ENCODE measurements at places on chromosomes 6 and 20. TPM values are rescaled to one million over a fixed set of nuclear protein-coding genes. Genes with fewer than 3 reads are reported as not detected.

- DNase-seq = no peak
These were observed 1113.1 kb upstream of the CITED2 start for GRCh38 chr6:140487586-140487985.

DNA sequence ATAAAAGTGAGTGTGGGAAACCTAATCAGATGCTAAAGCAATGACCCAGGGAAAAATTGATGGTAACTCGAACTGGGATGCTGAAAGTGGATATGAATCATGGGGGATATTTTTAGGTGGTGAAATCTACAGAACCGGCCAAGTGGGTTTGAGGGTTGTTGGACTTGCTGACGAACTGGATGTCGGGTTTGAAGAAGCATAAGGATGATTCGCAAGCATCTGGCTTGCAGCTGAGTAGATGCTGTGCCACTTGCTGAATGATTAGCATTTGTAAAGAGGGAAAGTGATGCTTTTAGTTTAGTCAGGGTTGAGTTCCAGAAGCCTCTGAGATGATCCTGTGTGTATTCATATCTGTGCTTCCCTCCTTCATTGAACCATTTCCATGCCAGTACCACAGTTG lies 54.9 kb downstream of the UBR2 start:
- DNase-seq = no peak

DNA sequence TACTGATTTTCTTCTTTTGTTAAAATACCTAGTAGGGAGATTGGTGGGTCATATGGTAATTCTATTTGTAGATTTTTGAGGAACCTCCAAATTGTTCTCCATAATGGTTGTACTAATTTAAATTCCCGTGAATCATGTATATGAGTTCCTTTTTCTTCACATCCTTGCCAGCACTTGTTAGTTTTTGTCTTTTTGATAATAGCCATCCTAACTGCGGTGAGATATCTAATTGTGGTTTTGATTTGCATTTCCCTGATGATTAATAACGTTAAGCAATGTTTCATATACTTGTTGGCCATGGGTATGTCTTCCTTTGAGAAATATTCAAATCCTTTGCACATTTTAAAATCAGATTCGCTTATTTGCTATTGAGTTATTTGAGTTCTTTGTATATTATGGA lies 110.9 kb downstream of the JAG1 start:
- no peak for DNase-seq

DNA sequence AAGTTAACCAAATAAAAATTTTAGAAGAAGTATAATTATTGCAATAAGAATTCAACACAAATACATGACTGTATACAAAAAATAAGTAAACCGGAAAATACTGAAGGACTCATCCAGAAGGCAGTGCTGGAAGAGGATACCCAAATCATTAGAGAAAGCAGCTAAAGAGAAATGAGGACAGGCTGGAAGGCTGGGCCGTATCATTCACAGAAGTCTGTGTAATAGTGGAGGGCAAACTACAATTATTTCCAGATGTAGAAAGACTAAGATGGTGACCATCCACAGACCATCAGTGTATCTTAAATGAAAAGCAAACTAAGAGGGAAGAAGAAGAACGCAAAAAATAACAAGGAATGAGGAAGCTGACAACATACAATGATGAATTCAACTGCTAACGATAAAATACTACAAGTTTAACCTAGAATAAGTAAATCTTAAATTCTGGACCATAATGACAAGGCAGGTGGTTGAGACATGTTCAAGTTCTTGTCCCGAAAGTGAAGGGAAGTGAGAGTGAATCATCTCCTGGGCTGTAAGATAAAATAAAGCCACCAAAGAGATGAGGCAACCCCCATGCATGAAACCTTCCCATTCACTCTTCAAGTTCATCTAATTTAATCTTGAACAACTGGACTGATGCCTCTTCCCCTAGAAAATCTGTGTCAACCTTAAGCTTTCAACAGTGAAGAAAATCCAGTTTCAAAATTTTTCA lies 71.5 kb downstream of the SLC23A2 start:
- DNase-seq = no peak

DNA sequence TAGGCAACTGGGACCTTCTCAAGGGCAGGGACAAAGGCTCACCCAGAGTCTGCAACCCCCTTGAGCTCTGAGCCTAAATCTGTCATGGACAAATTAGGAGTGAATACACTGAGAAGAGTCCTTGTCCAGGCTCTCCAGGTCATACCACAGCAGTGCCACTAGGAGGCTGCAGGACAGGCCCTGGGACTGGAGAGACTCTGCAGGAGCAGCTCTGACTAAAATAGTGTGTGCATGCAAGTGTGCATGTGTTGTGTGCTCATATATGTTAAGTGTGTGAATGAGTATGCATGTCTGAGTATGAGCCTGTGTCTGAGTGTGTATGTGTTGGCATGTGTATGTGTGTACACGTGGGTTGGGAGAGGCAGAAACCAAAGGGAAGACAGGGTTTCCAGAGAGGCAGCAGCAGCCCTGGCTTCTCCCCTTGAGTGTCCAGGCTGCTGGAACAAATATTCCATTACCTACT lies 27.1 kb downstream of the MRPL14 start:
- DNase-seq = no peak

DNA sequence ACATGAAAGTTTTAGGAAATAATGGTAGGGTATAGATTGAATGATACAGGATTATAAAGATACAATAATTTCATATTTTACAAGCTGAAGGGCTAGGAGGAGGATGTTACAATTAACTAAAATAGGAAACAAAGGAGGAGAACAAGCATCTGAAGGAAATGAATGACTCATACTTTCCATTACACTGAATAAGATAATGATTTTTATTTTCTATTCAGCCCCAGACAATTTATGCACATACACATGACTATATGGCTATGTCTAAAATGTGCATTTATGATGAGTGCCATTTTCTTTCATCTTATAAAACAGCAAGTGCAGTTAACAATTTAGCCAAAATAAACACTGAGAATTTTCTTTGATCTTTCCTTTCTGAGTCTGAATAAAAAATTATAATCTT lies 994.6 kb upstream of the ADGRB3 start:
- no peak for DNase-seq

DNA sequence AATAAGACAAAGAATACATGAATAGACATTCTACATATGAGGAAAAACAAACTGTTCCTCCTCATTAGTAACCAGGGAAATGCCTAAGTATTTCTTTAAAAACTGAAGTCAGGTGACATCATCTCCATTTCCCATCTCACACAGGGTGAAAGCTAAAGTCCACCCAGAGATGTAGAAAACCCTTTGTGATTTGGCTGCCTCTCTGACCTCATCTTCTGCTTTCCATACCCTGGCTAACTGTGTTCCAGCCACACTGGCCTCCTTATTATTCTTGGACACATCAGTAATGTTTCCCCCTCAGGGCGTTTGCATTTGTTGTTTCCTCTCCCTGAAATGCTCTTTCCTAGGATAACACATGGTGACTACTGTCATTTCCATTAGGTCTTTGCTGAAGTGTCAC lies 40.4 kb downstream of the ESF1 start:
- no peak for DNase-seq

- no peak for DNase-seq
These were observed 181.8 kb downstream of the FOXA2 start for GRCh38 chr20:22402550-22402949.

GRCh38 chr20:43765916-43766315 lies 39.1 kb upstream of the GTSF1L start:
- DNase-seq = no peak

DNA sequence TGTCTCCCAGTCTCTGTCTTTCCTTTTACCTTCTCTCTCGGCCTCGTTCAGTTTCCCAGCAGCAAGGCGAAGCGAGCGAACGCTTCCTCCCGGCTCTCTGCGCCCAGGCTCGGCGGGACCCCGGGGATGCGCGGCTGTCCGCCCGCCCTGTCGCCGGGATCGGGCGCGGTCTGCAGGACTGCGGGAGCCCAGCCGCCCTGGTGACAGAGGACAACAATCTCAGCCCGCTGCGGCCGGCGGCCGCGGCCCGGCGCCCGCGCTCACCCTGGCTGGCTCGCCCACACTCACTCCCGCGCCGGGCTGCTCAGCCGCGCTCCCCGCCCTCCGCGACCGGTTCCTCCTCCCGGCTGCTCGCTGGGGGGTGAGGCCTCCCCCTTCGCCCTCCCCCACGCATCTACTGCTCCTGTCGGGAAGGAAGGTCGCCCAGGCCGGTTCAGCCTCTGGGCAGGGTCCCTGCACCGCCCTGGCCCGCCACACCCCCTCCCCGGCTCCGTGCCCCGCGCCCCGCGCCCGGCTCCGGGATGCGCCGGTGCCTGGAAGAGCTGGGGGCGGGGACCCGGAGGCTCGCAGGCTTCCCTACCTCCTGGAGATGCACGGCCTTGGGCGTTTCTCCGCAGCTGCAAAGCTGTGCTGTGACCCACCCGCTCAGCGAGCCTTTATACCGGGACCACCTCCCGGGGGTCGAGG lies 410 bp downstream of the SYNE1 start:
- DNase-seq = peak; percentile 82

- DNase-seq = peak; percentile 68
These were observed 5.5 kb upstream of the SOX4 start for GRCh38 chr6:21587961-21588480.

DNA sequence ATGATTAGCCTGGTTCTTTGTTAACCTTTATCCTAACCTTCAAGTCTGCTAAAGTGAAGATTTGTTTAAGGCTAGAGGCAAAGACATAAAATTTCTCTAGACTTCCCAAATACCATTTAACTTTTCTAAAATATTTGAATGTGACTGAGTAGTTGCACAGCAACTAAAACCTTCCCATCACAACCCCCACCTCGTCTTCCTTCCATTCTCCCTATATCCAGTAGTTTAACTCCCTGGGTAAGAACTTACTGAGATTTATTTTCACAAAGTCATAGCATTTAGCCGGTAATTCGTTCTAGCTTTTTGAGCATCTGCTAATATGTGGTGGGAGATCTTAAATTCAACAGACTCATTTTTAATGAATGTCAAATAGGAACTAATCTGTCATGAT lies 87.9 kb upstream of the AKIRIN2 start:
- DNase-seq = no peak

GRCh38 chr6:169312658-169313346 lies 59.2 kb upstream of the THBS2 start:
- no peak for DNase-seq

DNA sequence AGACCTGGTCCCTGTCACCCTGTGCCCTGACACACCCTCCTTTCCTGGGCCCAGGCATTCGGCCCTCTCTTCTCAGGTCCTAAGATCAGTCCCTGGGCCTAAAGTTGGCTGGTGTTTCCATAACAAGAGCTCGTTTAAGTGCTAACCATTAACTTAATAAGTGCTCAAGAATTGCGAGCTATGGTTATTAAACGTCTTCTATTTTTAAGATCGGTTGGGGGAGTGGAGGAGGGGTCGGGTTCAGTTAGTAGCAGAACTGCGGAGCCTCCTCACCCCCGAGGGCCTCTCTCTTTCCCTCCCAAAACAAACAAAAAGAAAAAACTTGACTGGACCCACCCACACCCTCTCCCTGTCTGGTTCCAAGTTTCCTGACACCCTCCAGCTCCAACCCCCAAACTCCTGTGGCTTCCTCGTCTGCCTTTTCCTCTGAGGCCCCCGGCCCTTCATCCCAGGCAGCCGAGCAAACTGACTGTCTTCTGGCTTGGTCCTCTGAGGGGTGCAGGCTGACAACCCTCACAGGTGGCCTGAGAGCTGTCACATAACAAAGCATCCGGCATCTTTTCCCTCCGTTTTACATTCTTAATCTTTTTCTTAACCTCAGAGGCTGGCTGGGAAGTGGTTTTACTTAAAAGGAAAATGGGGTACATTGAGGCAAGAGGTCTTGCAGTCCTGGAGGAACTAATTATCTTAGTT lies 2.0 kb downstream of the STK35 start:
- no peak for DNase-seq

DNA sequence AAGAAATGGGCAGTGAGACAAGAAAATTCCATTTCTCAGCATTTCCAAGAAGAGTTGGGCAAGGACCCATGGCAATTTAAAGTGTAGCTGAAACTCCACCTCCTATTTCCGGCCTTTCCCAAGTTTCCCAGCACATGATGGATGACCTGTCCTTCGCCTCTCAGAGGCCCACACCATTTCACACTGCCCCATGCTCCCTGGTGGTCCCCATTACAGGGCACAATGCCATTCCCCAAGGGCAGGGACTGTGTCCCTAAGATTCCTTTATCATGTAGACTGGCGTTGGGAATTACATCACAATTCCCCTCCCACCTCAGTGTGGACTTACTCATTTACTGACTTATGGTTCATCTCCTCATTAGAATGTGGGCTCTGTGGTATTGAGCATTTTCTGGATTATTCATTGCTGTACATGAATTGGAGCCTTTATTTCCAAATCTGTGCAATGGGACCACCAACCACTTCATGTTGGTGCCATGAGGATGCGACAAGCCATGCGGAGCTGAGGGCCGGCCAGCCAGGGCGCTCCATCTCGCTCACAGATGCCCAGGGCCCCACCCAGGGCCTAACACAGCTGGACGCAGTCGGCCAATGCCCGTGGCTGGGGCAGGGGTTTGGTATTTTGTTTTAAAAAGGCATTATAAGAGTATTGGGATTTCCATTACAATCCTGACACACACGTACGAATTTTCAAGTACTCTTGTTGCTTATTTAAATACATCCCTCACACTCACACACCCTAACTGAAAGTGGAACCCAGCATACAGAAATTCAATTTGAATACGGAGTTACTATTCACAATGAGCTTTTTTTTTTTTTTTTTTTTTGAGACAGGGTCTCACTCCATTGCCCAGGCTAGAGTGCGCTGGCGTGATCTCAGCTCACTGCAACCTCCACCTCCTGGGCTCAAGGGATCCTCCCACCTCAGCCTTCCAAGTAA lies 5.4 kb downstream of the ACSS1 start:
- DNase-seq = no peak

DNA sequence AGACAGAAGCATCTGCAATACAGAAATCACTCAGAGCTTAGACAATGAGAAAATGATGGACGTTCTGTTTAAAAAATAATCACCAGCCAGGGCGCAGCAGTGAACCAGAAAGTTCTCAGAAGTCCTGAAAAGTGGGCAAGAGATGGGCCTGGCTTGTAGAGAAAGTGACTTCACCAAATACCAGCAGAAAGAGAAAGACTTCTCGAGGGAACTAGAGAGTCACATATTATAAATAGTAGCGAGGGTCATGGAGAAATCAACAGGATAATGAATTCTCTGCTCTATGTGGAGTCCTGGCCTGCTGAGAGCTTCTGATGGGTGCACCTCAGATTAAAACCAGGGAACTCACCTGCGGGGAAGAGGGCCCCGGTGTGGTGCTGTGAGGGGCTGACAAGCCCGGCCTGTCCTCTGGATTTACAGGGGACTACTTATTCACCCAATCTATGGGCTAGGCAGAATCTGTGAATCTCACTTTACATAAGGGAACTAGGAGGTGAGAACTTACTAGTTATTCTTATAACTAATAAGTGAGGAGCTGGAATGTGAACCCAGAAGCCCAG lies 5.6 kb upstream of the RAMACL start:
- no peak for DNase-seq

The PHACTR3 gene
- 0.16 TPM for total RNA-seq

The CST4 gene
- not detected for total RNA-seq

The GTSF1L gene
- not detected for total RNA-seq

The SIRPD gene
- total RNA-seq = 0.42 TPM

The GRM1 gene
- 0.13 TPM for total RNA-seq
